Stimulated activated CD8-positive, alpha-beta memory T cell treated with anti-CD3 and anti-CD28 coated beads, Interleukin-4, amount 100 ng/mL, for 24 hours (primary cell): ENCODE measurements at places on chromosomes 4 and X.
A peak's percentile ranks its signal among the peaks of the same experiment; 100 is the strongest.

DNA sequence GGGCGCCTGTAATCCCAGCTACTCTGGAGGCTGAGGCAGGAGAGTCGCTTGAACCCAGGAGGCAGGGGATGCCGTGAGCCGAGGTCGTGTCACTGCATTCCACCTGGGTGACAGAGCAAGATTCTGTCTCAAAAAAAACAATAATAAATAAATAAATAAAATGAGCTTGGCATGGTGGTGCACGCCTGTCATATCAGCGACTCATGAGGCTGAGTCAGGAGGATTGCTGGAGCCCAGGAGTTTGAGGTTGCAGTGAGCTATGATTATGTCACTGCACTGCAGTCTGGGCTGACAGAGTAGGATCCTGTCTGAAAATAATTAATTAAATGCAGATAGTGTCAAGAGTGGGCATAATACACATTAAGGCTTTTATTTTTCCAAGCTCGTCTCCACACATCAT lies 77.5 kb downstream of the DHRSX start:
- DNase-seq = no peak

DNA sequence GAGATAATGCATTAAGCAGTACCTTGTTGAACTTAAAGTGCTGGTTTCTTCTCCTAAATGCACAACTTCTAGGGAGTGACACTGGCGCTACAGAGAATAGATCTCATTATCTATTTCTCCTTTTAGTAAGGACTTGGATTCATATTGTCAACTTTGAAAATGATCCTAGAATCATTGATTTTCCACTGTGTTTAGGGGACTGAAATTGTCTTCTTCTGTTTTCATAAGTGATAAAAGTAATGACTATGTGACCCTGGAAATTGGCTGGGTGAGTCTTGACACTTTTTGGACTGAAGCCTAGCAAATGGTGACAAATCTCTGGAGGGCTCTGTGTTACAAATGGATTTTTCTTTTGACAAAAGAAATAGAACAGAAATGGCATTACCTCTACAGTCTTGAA lies 167.8 kb downstream of the NDST4 start:
- DNase-seq = no peak

DNA sequence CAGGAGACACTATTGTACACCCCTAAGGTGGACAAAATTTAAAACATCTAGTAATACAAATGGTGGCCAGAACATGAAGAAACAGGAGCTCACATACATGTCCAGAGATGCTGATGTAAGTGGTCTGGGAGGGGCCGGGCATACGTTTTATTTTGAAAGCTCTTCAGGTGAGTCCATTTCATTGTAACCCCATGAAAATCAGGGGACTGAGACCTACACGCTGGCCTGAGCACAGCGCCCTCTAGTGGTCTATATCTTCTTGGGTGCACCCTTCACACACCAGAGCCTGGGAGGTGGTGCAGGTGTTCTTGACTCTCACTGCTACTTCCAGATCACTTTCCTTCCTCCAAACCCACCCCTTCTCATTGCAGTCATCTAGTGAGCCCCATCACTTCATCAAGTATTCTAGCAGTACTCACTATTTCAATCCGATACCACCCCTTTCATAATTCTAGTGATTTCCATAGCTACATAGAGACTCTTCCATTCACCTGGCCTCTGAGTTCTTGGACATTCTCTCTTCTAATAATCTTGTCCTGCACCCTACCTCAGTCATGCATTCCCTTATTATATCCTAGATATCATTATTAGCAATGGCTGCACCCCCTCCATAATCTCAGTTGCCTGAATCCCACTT lies 4.3 kb upstream of the TLR6 start:
- DNase-seq = peak; percentile 23

- no peak for DNase-seq
These were observed 384.8 kb downstream of the FAM133A start for GRCh38 chrX:94058728-94059382.

DNA sequence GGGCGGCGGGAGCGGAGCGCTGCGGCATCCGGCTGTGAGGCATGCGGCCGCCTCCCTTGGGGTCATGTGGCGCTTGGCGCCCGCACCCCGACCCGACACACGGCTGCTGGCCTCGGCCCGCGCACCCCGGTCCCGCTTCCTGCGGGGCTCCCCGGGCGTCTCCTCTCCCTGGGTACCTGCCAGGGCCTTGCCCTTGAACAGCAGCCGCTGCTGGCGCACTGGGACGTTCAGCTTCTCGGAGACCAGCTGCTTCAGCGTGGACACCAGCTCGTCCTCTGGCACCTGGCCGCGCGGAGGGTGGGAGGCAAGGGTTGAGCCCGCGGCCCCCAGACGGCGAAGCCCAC lies 391 bp downstream of the UBL4A start:
- no peak for DNase-seq

DNA sequence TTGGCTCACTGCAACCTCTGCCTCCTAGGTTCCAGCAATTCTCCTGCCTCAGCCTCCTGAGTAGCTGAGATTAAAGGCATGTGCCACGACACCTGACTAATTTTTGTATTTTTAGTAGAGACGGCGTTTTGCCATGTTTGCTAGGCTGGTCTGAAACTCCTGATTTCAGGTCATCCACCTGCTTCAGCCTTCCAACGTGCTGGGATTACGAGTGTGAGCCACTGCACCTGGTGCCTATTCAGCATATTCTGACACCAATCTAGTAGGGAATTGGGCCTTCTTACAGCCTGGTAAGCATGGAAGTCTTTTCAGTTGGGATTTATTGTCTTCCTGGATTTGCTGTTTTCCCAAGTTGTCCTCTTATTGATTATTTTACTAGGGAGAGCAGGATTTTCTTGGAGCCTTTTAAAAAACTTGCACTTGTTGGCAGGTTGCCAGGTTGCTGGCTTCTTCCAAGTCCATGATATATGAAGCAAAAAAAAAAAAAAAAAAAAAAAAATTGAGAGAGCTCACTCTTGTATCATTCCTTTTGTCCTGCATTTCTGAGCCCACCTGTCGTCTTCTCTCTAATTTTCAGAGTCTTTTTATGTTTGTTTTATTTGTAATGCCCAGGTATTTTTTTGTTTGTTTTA lies 43.7 kb downstream of the TMPRSS11E start:
- no peak for DNase-seq

GRCh38 chrX:101415180-101416145 lies 7.4 kb downstream of the HNRNPH2 start:
- DNase-seq = no peak

DNA sequence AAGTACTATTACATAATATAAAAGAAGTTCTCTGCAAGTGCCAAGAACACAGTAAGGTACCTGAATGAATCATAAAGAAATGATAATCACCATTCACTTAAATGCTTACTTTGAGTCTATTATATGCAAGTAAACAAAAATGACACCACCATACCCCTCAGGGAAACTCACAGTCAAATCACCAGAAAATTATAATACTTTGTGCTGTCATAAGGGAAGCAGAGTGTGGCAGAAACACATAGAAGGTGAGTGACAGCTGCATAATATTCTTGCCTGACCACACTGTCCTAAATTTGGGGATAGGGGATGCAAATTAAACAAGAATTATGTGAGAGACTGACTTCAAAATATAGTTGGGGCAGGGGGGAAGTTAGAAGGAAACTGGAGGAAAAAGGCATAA lies 12.9 kb downstream of the CCNI start:
- DNase-seq = no peak

DNA sequence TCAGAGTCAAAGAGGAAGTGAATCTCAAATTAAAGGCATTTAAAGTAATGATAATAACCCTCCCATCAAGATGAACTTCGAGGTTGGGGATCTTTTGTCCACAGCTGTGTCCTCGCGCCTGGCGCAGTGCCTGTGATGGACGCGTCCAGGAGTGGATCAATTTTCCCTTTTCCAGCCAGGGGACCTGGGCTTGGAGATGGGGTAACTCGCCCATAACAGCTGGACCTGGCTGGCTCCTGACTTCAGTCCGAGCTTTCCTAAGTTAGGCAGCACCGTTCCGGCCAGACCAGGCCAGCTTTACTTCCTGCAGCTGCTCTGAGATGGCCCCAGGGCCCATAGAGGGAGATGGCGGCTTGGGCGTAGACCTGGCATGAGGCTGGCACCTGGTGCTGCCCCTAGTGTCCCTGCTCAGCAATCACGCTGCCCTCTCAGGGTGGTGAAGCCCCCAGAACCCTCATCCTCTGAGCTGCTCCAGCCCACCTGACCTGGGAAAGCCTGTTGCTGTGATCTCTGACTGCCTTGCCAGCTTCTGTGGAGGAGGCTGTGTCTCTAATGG lies 23.9 kb downstream of the ADRA2C start:
- no peak for DNase-seq

DNA sequence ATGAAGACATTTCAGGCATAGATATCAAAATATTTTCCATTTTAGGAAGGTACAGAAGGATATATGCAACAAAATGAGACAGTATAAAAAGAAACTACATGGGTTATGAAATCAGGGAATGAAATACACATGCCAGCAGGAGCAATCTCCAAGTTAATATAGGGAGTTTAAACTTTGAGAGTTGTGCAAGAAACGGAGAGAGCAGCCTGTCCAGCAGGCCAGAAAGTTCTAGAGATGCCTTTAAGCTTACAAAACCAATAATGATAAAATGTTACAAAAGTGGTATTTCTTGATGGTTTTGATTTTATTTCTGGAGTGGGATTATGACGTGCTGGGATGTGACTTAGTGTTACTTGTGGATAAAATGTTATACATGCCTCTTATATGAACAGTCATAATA lies 2047.9 kb downstream of the ARAP2 start:
- no peak for DNase-seq

GRCh38 chrX:121949041-121949760 lies 901.8 kb downstream of the GLUD2 start:
- no peak for DNase-seq

DNA sequence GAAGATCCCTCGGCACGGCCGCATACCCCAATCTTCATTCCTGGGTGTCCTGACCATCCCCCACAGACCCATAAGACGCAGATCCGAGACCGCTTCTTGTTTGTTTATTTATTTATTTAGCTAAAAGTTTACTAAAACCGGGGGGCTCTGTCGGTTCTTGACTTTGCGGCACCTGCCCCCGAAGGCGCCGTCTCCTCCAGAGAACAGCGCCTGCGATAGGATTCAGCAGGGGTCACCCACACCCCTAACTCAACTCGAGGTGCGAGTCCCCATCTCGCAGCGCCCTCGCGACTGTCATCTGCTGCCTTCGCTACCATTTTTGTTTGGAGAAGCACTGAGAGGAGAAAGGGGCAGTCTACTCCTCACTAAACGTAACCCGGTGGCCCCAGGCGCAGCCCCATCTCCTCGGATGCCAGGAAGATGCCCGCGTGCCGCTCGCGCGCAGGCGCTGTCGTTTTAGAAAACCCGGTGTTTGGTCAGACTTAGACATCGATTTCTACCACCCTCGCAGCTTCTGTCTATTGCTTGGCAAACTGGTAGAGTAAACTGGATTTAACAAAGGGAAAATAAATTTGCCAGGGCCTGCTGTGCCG lies 18.9 kb upstream of the GPR101 start:
- DNase-seq = no peak

GRCh38 chr4:6944301-6945051 lies 34.9 kb downstream of the TBC1D14 start:
- no peak for DNase-seq

GRCh38 chr4:130722361-130722760 lies 1626.4 kb downstream of the C4orf33 start:
- DNase-seq = no peak

DNA sequence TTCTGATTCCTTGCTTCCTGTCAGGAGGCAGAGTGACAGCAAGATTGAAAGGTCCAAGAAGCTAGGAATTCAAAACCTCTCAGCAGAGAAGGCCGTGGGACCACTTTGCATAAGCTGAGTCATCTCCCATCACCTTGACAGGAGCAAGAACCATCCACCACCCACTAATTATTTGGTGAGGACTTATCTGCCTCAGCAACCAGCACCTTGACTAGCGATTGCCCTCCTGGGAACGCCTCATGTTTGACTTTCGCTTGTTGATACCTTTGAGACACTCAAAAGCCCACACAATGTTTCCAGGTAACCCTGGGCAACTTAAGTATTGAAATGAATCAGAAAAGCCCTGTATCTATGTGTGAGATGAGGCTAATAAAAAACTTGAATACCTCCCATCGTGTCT lies 233.5 kb upstream of the GYPA start:
- no peak for DNase-seq

DNA sequence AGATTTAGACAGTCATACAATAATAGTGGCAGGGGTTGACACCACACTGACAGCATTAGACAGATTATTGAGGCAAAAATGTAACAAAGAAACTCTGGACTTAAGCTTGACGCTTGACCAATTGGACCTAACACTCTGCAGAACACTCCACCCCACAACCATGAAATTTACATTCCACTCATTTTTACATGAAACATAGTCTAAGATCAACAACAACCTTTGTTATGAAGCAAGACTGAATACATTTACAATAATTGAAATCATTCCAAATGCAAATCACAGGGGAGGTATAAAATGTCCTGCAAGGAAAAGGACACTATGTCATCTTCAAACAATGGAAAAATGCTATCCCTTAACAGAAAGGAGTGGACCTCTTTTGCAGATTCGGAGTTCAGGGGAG lies 4.9 kb upstream of the UGT2B10 start:
- DNase-seq = no peak

DNA sequence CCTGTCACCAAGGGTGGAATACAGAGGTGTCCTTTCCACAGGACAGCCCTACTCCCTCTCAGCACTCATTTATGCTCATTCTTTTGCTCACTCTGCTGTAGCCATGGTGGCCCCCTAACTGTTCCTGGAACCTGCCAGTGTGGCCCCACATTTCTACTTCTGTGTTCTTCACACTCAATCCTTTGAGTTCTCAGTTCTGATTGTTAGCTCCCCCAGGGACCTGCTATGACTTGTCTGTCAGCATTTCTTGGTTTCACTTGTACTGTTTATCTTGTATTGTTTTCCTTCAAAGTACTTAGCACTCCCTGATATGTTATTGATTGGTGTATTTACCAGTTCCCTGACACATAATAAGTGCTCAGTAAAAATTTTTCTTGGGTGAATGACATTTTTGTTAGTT lies 14.9 kb downstream of the VBP1 start:
- no peak for DNase-seq

DNA sequence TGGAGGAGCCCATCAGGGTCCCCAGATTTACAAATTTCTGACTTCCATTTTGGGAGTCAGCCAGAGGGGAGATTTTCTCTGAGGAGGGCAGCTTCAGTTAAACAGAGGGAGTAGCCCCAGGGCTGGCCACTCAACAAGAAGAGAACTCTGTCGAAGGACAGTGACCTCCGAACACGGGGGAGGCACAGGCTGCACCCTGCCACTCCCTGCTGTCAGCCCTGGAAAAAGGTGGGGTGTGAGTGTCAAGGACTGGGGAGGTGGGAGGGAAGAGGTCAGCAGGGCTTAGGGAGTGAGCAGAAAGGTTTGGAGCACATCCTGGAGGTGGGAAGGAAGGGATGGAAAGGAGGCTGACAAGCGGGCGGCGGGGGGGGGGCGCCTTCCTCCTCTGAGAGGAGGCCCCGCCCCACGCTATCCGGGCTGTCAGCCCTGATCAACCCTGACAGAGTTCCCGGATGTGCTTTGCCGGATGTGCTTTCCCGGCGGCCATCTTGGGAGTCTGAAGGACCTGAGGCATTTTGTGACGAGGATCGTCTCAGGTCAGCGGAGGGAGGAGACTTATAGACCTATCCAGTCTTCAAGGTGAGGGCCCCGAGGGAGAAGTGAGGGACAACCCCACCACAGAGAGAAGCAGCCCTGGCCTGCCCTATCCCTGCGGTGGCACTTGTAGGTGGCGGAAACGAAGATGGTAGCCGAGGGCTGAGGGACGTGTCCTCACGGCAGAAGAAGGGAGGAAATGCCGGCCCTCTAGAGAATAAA lies at the start of gene MAGEC1:
TSS of gene MAGEC1 (plus strand) at position 495 of the 756 bp plus-strand sequence. CDS start 1,179 bp downstream, outside the sequence.
- no peak for DNase-seq

GRCh38 chr4:139142980-139143379 lies 34.0 kb downstream of the ELF2 start:
- DNase-seq = no peak

GRCh38 chr4:114780205-114780604 lies 181.6 kb downstream of the UGT8 start:
- no peak for DNase-seq

- DNase-seq = no peak
These were observed 18.9 kb upstream of the CPLX1 start for GRCh38 chr4:844752-845232.
